ENCODE measurements at places on chromosomes 6 and 20. TPM values are rescaled to one million over a fixed set of nuclear protein-coding genes. Genes with fewer than 3 reads are reported as not detected.

DNA sequence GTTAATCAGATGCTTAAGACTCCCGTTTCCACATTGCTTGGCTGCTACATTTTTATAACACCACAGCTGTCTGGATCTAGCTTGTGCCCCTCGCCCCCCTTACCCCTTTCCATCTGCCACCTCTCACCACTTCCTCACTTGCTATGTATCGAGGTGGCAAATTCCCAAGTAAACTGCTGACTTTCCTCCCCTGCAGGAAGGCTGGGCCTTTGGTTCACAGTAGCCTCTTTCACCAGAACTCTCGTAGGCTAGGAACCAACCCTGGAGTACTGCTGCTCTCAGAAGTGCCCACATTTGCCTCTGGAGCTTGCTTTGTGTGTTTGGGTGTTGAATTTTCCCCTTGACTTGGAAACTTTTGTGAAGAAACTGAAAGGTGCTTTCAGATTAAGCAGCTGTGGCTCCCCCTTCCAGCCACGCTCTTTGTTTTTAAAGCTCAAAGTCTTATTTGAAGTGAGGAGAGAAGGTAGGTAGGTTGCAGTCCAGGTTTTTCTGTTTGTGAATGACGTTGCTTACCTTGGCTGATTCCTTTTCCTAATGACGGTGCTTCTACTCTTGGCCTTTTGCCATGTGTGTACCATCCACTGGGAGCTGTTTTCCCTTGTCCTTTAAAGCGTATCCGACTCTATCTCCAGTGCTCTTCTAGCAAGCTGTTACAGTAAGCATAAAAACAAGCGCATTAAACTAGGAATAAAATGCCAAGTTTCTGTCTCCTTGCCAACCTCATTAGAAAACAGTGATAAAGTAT is 90.4 kb downstream of the CARMIL1 start:
- H3K36me3 ChIP-seq, result no peaks in the 10 kb centered on the region
- H3K27ac ChIP-seq, result no peak overlapping the region
- peaks cover 18% of the 10 kb centered on the region for H3K4me1 ChIP-seq
- H3K27me3 ChIP-seq, result no peaks in the 10 kb centered on the region
- DNase-seq, result no peak

DNA sequence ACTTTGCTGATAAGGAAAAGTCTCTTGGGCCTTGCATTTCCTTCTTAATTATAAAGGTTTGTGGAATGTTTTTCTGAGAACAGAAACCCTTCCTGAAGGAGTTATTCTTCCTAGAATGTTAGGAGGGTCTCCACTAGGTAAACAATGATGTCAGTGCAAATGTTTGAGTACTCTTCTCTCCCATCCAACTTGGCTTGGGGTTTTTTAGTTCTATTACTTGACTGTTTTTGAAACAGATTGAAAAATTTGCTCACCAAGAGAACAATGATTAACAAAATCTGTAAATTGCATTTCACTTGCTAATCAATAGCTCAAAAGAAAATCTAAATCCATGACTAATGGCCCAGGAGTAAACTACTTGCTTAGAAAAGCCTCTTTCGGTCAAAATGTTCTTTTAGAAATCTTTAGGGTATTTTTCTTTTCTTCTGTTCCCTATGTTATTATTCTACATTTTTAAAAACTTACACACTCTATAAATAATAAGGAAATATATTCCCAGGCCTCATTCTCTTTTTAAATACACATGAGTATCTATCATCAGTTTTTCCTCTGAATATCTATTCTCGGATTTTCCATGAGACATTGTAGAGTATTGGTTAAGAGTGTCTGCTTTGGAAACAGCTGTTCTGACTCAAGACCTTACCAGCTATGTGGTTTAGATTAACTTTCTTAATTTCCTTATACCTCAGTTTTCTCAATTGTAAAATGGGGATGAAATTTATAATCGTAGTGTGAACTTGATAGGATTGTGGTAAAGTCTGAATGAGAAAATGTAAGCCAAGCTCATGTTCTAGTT is 234.2 kb upstream of the CITED2 start:
- H3K4me3 ChIP-seq, result no peak overlapping the region
- H3K36me3 ChIP-seq, result no peaks in the 10 kb centered on the region
- no peak for DNase-seq
- H3K27ac ChIP-seq, result no peak overlapping the region
- no peaks in the 10 kb centered on the region for H3K27me3 ChIP-seq
- H3K4me1 ChIP-seq, result peaks cover 3% of the 10 kb centered on the region

NKX2-2 gene
- not detected for total RNA-seq

GABRR2 gene
- total RNA-seq, result 0.38 TPM

HAO1 gene
- total RNA-seq, result not detected

TPX2 gene
- total RNA-seq, result 1.4 TPM

BMP5 gene
- total RNA-seq, result 0.76 TPM

GRCh38 chr6:16136091-16136490 is 7.2 kb downstream of the MYLIP start:
- H3K4me3 ChIP-seq, result peak overlapping the region; percentile 5
- H3K36me3 ChIP-seq, result peaks cover 2% of the 10 kb centered on the region
- no peak for DNase-seq
- no peak overlapping the region for H3K27ac ChIP-seq
- no peaks in the 10 kb centered on the region for H3K4me1 ChIP-seq
- no peaks in the 10 kb centered on the region for H3K27me3 ChIP-seq
